ENCODE measurements at places on chromosomes 7 and 10. TPM values are rescaled to one million over a fixed set of nuclear protein-coding genes. Genes with fewer than 3 reads are reported as not detected.

Gene AGR3
- total RNA-seq: not detected

DNA sequence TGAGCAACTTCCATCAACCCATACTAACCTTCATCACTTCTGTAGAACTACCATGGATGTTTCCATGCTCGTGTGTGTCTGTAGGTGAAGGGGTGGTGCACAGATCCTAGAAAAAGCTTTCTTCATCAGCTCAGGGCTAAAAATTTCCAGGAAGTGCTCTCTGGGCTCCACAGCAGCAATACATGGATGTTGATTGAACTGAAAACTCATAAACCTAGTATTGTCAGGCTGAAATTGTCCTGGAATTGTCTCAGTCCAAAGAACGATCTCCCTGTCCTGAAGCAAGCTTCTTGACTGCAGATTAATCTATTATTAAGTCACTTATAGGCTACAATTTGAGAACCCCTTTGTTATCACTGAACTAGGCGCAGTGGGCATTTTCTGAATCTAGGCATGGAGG lies 39.8 kb downstream of the ENO4 start:
- DNase-seq: no peak

GRCh38 chr10:102868911-102869257 lies 386 bp upstream of the AS3MT start:
- no peak for DNase-seq

DNA sequence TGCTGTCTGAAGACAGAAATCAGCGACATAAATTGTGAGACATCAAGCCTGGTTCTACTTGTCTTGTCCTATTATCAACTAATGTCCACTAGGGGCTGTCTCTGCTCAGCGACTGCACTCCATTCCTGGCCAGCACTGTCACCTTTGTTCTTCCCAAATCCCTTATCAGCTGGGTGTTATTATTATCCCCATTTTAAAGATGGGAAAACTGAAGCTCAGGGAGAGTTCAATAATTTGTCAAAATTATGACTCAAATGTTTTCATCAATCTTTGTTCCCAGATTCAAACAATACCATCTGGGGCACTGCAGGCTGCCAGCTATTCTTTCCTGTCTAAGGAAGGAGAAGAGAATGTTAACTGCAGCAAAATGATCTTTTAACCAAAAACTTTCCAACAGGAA lies 431.6 kb upstream of the NFE2L3 start:
- no peak for DNase-seq

Gene PRPS1L1
- total RNA-seq: not detected

GRCh38 chr10:69172241-69172982 lies 7.6 kb upstream of the SUPV3L1 start:
- DNase-seq: no peak

Gene CALML5
- total RNA-seq: not detected

GRCh38 chr7:103240806-103241205 lies 56.4 kb upstream of the PMPCB start:
- no peak for DNase-seq

DNA sequence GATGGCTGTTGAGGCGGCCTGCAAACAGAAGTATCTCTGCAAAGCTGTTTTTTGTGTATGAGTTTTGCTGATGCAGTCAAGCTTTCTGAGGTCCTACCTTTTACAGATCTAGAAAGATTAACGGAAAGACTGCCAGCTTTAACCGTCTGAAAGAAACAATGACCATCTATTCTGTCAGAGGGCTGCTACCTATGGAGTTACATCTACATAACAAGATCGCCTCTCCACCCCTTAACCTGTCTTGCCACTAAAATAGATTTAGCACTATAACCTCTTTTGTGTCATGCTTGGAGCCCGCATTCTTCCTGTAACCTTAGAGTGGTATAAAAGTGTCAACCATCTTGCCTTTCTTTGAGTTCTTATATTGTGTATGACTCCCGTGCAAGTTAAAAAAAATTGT lies 291.2 kb downstream of the POM121L12 start:
- DNase-seq: no peak

Gene CFAP69
- total RNA-seq: 3.6 TPM

Gene PTF1A
- total RNA-seq: not detected

DNA sequence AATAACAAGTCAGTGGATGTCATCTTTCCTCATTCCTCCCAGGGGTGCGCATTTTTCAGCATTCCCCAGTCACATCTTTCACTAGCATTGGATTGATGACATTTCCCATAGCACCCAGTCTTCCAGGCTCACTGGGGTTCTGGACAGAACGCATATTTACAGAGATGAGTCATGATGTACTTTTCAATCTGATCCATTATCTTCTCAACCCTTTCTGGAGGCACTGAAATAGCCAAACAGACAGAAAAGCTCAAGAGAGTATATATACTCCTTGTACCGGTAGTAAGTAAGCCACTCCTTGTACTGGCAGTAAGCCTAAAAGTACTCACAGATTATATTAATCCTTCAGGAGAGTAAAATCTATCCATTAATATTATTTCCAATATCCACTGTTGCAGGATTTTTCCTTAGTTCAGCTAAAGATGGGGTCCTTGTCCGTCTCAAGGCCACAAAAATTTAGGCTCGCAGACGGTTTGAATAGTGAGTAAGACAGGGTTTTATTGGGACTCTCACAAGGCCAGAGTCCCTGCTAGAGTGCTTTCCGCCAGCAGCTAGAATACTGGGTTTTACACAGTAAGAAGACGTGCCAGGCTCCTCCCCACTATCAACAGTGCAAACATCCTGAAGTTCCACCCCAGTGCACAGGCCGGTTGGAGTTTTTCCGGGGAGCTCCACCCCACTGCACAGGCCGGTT lies 60.8 kb downstream of the MDH2 start:
- DNase-seq: peak; percentile 46

GRCh38 chr10:52391927-52392602 lies 78.0 kb downstream of the DKK1 start:
- DNase-seq: no peak

Gene VKORC1L1
- total RNA-seq: 15.6 TPM

Gene SLC18A3
- not detected for total RNA-seq

GRCh38 chr7:154638286-154638685 lies 364.6 kb downstream of the PAXIP1 start:
- no peak for DNase-seq

DNA sequence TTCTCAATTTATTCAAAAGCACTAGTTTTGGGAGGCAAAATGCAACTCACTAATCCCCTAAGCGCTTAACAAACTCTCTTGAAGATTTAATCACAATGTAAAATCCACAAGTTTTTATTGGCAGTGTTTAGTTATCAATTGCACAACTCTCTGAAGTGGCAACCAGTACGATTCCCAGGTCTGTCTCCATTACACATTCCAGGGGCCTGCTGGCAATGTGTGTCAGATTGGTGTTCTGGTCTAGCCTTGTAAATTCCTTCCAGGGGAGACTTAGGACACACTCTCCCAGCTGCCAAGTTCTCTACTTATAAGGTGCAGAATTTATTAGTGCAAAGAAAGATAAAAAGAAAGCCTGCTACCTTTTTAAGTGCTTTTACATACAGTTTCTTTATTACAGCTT lies 164.7 kb upstream of the HPS1 start:
- DNase-seq: no peak

DNA sequence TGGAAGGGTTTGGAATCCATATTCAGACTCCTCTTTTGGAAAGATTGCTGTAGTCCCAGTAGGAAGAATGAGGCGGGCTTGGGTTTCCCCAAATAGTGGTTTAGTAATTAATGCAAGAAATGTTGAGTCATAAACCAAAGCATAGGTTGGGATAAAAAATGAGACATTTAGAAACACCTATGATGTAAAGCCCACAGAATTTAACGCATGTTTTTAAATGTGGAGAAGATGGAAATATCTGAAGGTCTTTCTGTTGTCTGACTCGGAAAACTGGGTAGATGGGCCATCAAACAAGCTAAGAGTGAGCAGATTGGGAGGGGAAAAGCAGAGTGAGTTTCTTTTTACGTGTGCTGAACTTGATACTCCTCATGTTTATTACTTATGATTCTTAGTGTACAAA lies 62.2 kb downstream of the LANCL2 start:
- DNase-seq: no peak

- DNase-seq: no peak
Measured at GRCh38 chr10:131205556-131205955, 106.0 kb downstream of the TCERG1L start.

Gene NPFFR1
- not detected for total RNA-seq

DNA sequence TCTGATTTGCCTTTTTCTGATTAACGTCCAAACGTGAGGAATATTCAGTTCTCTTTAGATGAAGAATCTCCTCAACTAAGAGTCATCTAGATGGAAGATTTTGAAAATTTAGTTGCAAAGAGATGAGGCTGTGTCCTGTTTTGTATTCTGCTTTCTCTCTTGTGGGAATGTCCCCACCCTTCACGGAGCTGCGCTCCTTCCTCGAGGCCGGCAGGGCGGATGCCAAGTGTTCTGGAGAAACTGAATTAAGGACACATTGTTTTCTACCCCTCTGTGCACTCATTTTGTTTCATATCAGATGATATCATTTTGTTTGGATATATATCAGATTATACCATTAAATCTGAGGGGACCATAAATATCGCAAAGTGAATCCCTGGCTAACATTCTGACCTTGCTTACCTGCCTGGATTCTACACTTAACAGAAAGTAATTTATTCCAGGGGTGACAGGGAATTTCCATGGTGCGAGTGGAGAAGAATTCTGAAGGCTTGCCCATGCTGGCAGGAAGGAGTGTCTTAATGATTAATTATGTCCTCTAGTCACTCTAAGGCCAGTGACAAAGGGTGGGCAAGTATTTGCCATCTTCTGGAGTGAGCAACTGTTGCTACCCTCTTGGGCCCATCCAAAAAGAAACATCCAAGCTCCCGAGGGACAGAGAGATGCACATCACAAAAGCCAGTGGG lies 47.9 kb upstream of the IGFBP3 start:
- no peak for DNase-seq

DNA sequence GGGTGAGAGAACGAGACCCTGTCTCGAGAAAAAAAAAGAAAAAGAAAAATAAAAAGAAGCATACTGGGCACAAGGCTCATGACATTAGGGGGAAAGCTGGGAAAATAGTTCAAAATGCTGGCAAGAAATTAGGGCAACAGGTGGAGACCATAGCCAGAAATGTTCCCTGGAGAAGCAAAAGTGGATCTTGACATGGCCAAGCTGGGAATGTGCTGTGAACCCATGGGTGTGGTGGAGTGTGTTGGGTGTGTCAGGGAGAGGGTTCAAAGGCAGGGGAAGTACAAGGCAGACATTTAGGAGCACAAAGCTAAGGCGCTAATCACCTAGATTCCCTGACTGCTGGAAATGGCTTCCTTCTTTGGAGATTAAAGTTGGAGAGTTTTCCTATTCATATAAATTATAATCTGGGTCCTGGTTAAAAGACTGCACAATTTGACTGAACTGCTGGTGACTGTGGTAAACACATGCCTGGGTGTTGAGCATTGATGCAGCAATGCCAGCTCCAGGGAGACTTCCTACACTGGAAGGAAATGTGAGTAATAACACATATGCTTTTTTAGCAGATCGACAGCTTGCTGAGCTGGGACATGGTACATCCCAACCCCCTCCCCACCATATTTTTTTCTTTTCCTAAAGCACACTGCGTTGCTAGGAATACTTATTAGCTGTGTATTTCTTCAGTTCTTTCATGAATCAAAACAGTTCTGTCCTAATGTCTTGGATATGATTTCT lies 70.1 kb upstream of the ARHGAP21 start:
- no peak for DNase-seq

GRCh38 chr10:104223304-104223703 lies 8.9 kb downstream of the CFAP43 start:
- no peak for DNase-seq

DNA sequence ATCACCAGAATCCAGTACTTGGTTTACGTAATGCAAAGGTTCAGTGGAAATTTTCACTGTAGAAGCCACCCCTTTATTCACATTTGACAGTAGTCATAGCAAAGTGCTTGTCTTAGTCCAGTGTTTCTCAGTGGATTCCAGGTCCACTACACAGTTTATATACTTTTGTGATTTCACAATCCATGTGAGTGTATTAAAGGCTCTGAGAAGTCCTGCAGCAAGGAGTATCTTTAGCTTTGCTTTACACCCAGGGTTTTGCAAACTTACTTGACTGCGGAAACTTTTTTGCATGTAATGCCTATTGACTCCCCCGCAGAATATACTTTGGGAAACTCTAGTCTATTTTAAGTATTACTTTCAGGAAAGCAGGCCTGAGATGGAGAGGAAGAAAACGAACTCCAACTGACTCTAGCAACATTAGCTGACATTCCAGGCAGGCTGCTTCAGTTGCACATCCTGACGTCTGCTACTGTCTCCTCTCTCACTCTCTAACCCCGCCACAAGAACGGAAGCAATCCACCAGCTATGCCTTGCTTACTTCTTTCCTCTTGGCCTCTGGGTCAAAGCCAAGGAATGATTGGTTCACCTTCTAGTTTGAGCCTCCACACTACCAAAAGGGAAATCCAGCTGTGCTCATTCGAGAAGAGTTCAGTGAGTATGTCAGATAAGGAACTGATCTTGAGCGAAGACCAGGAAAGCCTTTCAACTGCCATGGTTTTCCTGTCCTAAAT lies 6.2 kb downstream of the PLXNA4 start:
- no peak for DNase-seq

Gene LIPN
- total RNA-seq: 0.26 TPM

Gene PRSS37
- not detected for total RNA-seq

DNA sequence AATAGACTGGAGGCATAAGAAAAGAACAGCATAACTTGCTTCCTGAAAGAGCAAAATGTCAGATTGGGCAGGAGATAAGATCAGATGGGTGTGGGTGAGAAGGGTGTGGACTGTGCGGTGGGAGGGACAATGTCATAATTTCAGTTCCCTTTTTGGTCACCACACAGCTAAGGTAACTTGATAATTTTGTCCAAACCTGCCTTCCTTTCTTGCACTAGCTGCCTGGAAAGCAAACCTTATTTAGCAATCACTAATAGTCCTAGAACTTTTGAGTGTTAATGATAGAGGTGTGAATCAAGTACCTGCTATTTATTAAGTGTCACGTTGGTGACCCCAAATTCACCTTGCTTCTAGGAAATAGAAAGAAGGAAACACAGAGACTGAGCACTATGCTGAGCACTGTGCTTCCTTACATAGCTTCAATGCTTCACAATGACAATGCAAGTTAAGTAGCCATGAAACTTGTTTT lies 72.4 kb upstream of the SP4 start:
- DNase-seq: no peak

Gene IL2RA
- total RNA-seq: 0.76 TPM

DNA sequence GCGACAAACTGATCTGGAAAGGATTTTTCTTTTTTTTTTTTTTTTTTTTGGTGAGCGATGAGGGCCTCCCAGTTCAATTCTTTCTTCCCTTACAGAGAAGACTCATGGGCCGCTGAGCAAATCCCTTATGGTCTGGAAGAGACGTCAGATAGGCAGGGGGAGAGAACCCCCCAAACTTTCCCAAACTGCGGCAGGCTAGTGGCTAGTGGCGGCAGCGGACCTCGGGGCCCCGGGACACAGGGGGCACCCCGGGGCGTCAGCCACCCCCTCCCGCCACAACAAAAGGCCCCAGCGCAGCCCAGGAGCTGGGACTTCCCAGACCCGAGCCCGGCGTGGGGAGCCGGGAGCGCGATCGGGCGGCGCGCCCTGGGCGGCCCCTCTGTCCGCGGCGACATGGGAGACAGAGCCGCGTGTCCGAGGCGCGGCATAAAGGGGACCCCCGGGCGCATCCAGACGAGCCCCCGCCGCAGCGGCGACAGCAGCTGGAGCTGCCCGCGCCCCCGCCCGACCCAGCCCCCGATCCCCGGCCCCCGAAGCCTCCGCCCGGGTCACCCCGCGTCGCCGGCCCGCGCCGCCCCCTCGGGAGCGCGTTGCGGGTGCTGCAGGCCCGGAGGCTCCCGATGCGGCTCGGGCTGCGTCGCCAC lies 755 bp downstream of the FAM171A1 start:
- DNase-seq: peak; percentile 71
